ENCODE measurements at places on chromosomes 5 and 9.
A peak's percentile ranks its signal among the peaks of the same experiment; 100 is the strongest.

DNA sequence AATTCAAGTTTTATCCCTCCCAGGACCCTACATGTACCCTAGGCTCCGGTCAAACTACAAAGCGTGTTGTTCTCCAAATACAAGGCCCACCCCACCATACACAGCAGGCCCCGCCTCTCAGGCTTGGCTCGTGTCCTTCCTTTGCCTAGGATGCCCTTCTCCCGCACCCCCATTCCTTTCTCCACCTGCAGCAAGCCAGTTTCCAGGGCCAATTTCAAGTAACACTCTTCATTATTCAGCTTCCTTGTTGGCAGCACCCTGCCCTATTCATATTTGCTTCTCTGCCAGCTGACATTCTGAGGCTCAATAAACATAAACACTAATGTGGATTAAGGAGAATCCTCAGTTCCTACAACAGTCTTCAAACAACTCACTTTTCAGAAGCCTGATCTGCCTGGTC is 31.7 kb downstream of the EPB41L4B start:
- DNase-seq: no peak

GRCh38 chr5:1007221-1007680 is 1.4 kb upstream of the NKD2 start:
- no peak for DNase-seq

- no peak for DNase-seq
Measured at GRCh38 chr5:139094154-139095131, 103.7 kb downstream of the SIL1 start.

- no peak for DNase-seq
Measured at GRCh38 chr5:34734326-34734725, 78.2 kb downstream of the RAI14 start.

- DNase-seq: no peak
Measured at GRCh38 chr5:171492781-171493180, 73.3 kb downstream of the FGF18 start.

- no peak for DNase-seq
Measured at GRCh38 chr5:177421062-177421798, 5.2 kb upstream of the GRK6 start.

- peak; percentile 32 for DNase-seq
Measured at GRCh38 chr9:131238402-131239021, 37.8 kb downstream of the FAM78A start.

DNA sequence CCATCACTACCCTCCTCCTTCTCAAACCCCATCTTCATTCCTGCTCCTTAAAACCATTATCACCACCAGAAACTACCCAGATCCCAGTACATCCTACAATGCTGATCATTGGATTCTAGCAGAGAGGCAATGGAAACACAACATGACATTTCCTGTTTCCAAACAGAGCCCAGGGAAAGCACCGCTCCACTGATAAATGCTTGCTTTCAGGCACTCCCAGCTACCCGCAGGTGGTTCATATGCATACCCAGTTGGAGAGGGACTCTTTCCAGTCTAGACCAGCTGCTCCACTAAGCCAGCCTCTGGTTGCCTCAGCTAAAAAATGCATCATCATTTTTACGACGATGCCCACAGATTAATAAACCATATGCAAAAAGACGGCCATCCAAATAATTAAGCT is 39.2 kb upstream of the ACO1 start:
- no peak for DNase-seq

- DNase-seq: no peak
Measured at GRCh38 chr5:135890867-135891266, 4.8 kb downstream of the IL9 start.

GRCh38 chr5:32752411-32752810 is 41.3 kb downstream of the NPR3 start:
- no peak for DNase-seq

DNA sequence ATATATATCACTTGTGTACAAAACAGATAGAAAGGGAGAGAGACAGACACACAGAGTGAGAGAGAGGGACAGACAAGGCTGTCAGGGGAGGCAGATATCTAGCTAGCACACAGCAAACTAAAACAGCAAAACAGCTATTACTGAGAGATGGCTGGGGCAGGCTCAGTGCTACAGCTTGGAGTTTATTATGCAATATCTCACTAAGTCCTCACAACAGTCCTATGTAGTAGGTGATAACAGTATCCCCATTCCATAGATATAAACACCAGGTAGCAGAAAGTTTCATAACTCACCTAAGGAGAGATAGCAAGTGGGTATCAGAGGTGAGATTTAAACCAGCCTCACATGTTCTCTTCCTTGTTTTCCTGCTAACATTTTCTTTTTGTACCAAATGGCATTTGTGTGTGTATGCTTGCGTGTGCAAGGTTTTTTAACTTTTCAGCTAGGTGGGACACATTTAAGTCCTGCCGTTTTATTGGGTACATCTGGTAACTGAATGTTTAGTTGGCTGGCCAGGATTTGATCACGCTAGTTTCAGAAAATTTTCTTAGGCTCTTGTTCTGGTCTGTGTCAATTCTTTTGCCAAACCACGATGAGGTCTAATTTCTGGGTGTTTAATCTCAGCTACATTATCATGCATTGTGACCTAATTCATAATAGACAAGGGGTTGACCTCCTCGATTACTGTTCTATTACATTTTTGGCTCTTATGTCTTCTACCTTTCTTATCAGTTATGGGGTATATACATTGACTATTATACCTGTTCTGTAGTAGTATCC is 105.1 kb downstream of the LMNB1 start:
- DNase-seq: no peak

- no peak for DNase-seq
Measured at GRCh38 chr9:75239176-75239575, 150.9 kb downstream of the OSTF1 start.

GRCh38 chr9:108913391-108913790 is 20.5 kb downstream of the ELP1 start:
- no peak for DNase-seq

DNA sequence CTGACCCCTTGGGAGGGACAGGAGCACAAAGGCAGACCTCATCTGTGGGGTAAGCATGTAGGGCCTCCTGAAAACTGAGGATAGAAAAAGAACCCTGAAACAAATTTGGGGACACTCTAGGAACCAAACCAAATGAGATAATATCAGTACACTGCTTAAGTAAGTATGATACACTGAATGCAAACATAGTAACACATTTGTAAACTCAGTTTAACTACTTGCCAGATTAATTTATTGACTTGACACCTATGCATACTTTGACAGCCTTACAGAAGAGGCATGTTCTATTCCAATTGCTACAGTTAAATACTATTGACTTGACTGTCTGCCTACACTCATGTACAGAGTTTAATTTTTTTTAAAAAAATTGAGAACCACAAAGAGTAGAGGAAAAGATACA is 1070.8 kb upstream of the SEMA6A start:
- no peak for DNase-seq

DNA sequence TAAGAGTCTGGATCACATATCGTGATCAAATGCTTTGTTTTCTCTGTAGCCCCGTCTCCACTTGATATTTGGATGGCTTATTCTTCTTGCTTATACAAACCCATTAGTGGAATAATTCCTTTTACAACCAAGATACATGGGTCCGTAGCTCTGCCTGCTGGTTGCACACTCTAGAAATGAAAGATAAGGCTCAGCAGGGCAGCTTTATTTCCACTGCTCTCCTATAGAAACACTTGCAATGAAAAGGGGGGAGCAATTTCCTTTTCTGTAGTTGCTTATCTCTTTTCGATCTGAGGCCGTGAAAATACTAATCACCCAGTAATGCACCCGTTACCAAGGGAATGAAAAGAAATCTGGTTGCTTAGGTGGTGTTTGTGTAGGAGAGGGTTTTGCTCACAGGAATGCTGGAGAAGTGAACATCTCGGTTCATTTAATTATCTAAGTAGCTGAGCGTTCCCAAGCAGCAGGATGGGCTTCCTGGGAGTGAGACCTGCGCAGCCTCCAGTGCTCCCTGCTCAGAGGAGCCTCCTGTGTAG is 131.7 kb downstream of the ADAMTS16 start:
- DNase-seq: no peak

- no peak for DNase-seq
Measured at GRCh38 chr9:134694714-134695113, 53.1 kb downstream of the COL5A1 start.
